ENCODE measurements at places on chromosomes 1 and 21.

DNA sequence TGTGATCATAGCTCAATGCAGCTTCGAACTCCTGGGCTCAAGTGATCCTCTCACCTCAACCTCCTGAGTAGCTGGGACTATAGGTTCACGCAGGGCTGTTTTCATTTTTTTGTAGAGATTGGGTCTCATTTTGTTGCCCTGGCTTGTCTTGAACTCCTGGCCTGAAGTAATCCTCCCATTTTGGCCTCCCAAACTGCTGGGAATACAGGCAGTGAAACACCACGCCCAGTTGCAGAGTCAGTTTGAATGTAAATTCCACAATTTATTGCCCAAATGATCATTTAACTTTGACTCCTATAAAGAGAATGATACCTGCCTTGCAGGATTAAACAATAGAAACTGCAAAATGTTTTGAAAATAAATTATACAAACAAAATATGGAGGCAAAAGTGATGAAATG lies 10.7 kb downstream of the GOLPH3L start:
- DNase-seq = no peak

DNA sequence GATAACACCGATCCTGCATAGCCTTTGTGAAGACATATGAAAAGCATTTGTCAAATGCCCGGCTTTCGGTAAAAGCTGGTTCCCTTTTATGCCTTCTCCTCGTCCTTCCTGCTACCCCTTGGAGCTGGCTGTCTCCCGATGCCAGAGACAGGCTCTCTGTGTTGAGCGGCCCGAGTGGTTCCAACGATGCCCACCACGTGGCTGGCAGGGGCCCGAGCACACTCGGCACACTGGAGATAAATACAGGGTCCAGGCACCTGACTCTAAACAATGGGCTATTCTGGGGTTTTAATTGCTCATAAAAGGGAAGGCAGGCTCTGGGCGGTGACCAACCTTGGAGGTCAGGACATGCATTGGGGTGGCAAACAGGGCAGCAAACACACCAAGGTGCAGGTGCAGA lies 207.1 kb downstream of the HIVEP3 start:
- no peak for DNase-seq

DNA sequence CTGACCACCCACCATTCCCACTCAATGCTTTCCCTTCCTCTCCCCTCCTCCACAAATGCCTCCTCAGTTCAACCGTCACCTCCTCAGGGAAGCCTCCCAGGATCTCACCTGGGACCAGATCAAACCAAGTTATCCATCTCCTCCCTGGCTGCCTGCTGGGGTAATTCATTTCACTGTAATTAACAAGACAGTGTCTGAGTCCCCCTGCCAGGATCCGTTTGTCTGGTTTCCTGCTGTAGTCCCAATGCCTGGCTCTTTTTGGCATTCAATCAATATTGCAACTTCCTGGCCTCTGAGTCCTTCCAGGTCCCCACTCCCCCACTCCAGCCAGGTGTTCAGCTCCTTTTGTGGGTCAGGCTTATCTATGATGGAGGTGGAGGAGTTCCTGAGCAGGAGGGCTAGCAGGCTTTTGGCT lies 687.7 kb downstream of the PTPRU start:
- DNase-seq = no peak

- no peak for DNase-seq
Measured at GRCh38 chr1:151936653-151937052, 27.3 kb upstream of the THEM4 start.

DNA sequence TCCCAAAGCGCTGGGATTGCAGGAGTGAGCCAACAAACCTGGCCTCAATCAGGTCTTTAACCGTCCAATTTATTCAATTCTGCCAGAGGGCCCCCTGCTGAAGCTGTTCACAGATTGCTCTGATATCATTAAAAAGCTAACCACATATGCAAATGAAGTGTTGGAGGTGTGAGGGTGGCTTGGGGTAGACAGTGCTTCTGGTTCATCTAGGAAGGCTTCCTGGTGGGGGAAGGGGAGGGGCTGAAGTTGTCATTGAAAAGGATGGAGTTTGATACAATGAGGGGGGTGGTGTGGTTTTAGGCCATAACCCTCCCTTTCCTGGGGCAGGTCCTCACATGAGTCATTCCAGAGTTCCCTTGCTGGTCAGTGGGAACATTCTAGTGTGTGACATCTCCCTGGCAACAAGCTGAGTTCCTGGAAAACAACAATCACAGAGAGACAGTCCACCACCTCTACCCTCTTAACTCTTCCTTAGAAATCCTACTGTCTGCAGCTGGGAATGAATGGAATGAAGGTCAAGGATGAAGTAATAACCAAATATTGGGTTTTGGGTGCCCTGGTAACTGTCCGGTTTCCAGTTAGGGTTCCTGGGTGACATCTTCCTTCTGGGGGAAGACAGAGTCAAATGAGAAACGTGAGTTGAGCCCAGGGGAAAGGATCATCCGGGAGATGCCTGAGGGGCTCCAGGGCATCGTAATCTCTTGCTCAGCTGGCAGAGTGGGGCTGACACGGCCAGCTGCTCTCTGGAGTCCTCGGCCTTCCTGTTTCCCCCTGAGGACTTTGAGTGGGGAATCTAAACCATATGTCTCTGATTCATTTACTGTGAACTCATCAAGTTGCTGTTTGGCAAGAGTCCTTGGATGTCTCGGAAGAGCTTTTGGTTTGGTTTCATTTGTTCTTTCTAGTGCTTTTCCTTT lies 32.2 kb downstream of the BATF3 start:
- no peak for DNase-seq

DNA sequence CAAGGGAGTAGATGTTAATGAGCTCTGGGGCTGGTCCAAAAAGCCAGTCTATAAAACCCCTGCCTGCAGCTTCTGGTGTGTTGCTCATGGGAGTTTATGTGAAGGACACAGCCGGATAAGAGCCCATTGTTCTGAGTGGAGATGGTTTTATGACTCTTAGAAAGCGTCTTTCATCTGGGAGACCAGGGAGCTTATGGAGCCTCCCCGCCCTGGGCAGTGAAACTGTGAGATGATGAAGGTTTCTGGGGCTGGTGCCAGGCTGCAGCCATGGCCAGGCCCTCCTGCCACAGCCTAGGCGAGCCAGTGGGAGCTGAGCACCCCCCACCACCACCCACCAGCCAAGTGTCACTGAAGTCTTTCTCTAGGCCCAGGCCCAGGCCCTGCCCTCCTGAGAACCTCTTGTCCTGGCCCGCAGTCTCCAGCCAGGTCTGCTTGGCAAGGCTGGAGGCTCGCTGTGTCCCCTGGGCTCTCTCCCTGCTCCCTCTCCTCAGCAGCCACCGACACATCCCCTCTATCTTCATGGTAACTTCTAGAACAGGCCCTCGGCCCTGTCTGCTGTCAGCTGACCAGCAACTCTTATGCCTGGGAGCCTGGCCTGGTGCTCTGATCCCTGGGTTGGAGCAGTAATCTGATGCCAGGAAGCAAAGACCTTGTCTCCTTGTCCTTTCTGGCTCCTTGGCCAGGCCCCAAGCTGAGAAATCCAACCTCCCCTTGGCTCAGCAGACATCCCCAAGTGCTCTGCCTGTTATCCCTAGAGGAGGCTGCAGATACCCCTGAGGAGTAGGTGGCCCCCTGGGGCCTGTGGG lies 7.6 kb upstream of the ARHGEF10L start:
- no peak for DNase-seq

- DNase-seq = no peak
Measured at GRCh38 chr1:230763927-230764591, 16.9 kb downstream of the CAPN9 start.

DNA sequence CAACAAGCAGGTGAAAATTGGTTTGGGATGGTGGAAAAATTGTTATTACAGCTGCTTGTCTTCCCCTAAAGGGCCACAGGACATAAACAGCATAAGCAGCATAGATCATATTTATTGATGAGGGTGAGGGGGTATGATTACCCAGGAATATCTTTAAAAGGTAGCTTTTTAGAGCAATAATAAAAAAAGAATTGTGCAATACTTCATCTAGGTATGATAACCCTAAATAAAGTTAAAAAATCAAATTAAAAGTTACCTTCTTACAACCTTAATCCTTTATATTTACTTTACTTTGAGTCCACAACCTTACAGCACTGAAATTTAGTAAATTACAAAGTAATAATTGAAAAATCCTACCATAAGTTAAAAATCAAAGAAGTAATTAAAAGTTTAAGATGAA lies 653.3 kb upstream of the RGS18 start:
- no peak for DNase-seq

GRCh38 chr1:21648791-21649190 lies 20.4 kb downstream of the RAP1GAP start:
- DNase-seq = no peak

DNA sequence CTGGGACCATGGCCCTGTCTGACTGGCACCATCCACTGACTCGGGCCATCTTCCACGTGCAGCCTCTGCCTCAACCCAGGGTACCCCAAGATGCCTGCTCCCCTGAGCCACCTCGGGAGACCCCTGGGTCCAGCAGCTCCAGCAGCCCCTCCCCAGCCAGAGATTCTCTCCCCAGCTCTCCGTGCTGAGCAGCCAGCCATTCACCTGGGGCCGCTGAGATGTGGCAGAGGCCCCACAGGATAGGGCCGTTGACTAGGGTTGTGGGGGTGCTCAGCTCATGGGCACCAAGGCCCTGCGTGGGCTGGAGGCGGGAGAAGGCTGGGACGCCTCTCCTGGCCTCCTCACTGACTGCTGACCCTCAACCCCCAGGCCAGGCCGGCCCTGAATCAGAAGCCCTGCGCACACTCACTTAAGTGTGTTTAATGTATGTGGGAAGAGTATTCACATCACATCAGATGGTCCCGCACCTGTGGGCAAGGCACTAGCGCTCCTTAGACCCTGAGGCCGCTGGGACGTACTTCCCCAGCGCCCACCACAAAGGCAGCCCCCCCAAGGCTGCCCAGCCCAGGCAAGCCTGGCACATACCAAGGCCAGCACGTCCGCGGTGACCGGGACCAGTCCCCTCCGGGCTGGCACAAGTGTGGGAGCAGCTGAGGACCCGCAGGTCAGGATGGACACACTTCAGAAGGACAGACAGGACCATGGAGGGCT lies 27.8 kb downstream of the SLC19A1 start:
- DNase-seq = no peak

GRCh38 chr1:174074757-174075156 lies 52.6 kb upstream of the RC3H1 start:
- DNase-seq = no peak

GRCh38 chr1:107953556-107953955 lies 11.4 kb downstream of the VAV3 start:
- no peak for DNase-seq

GRCh38 chr1:177585302-177586220 lies 384.3 kb downstream of the SEC16B start:
- no peak for DNase-seq

GRCh38 chr1:113701429-113701828 lies 57.9 kb downstream of the PHTF1 start:
- no peak for DNase-seq

DNA sequence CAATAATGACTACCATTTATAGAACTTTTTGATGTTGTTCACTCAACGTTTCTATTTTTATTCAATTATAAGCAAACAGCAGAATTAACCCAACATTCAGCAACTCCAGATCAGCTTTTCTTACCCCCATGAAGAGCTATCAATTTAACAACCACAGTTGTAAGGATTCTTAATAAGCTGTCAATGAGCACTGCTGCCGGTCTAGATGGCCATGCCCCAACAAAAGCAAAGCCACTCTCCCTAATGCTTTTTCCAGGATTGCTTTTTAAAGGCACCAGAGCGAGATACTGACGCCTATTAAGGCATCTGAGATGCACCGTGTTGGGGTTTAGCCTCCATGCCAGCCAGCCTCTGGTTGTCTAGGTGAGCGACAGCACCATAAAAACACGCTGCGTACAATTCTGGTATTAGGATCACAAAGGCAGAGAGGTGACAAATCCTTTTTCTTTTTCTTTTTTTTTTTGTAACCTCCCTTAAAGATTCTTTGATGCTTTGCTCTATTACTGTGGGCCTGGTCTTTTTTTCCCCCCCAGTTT lies 39.5 kb downstream of the PTPRC start:
- peak; percentile 53 for DNase-seq

DNA sequence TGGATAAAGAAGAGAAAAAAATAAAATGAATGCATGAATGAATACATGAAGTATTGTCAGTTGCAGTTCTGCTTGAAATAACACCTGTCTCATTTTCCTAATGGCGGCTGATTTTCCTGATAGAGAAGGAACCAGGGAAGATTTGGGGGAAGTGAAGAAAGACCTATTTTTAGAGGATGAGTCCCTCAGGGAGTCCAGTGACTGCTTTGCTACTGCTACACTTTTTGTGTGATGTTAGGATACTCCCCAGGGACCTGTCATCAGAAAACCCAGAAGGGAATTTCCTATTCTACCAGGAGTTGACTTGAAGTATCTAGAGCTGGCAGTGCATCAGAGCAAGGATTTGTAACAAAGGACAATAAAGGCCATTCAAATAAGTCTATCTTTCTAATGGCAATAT lies 114.8 kb downstream of the MAB21L3 start:
- no peak for DNase-seq

DNA sequence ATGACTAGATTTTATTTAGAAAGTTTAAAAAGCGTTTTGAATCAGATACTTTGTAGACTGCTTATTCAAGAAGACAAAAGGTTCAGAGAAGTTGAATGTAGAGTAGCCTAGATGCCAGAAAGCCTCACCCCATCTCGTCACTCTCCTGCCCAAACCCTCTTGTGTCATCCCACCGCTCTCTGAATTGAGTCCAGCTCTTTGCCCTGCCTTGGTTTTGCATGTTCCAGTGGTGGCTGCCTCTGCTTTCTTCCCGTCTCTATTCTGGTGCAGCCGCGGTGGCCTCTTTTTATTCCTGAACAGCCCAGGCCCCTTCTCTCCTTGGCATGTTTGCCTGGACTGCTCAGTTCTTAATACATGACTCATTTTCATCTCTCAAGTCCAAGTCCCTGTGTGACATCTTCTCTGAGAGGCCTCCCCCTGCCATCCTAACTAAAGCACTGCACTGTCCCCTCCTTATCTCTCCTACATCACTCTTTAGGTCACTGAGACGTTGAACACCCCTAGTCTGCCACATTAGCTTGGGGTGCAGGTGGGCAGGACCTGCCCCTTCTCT lies 22.9 kb downstream of the PRDM2 start:
- DNase-seq = no peak

GRCh38 chr1:71231751-71232150 lies 150.9 kb upstream of the ZRANB2 start:
- DNase-seq = no peak

DNA sequence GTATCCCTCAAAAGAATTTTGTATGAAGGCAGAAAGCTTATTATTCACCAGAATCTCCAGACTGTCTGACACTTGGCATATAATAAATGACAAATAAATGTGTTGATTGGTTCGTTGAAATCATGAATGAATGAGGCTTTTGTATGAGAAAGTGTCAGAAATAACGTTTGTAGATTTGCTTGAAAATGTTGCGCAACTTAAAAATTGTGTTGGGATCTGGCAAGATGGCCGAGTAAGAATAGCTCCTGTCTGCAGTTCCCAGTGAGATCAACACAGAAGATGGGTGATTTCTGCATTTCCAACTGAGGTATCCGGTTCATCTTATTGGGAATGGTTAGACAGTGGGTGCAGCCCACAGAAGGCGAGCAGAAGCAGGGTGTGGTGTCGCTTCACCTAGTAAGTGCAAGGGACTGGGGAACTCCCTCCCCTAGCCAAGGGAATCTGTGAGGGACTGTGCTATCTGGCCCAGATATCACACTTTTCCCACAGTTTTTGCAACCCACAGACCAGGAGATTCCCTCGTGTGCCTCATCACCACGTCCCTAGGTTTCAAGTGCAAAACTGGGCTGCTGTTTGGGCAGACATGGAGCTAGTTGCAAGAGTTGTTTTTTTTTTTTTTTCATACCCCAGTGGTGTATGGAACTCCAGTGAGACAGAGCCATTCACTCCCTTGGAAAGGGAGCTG lies 759.0 kb downstream of the LTN1 start:
- no peak for DNase-seq

GRCh38 chr1:104878203-104878909 lies 1128.7 kb downstream of the AMY1C start:
- no peak for DNase-seq
